ENCODE measurements at places on chromosomes 2 and 18.

DNA sequence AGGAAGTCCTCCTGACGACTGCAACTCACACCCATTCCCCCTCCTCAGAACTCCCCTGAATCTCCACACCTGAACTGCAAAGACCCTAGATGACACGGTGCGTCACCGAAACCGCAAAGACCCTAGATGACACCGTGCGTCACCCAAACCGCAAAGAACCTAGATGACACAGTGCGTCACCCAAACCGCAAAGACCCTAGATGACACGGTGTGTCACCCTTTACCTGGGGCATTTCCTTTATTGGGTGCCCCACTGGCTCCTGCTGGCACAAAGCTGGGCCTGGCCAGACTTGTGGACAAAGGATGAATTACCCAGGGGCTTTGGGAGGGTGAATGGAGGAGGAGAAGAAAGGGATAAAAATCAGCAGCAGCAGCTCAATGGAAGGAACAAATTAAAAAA, 123.8 kb downstream of the CELF4 start:
- no peak for DNase-seq

GRCh38 chr2:160227293-160227915, 27.3 kb upstream of the ITGB6 start:
- DNase-seq = no peak

DNA sequence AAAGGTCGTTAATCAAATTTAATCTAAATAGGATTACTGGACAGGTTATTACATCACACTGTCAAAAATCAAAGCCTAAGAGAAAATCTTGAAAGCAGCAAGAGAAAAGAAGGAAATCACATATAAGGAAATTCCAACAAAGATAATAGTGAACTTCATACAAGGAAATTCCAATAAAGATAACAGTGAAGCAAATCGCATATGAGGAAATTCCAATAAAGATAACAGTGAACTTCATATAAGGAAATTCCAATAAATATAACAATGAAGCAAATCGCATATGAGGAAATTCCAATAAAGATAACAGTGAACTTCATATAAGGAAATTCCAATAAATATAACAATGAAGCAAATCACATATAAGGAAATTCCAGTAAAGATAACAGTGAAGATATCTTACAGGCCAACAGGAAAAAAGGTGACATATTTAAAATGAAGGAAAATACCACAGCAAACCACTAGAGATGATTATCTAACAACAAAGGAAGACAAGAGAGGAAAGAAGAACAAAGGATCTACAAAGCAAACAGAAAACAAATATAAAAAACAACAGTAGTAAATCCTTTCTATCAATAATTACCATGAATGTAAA, 787.7 kb downstream of the CCDC85A start:
- no peak for DNase-seq

- DNase-seq = peak; percentile 51
These were observed at the start of gene CYRIA for GRCh38 chr2:16665748-16666448. Gene CYRIA, minus strand, starts transcription at chr2:16665834. Its CDS starts 77,715 bp downstream, at chr2:16588119.

- DNase-seq = no peak
These were observed 61.2 kb upstream of the LMAN1 start for GRCh38 chr18:59420244-59420643.

DNA sequence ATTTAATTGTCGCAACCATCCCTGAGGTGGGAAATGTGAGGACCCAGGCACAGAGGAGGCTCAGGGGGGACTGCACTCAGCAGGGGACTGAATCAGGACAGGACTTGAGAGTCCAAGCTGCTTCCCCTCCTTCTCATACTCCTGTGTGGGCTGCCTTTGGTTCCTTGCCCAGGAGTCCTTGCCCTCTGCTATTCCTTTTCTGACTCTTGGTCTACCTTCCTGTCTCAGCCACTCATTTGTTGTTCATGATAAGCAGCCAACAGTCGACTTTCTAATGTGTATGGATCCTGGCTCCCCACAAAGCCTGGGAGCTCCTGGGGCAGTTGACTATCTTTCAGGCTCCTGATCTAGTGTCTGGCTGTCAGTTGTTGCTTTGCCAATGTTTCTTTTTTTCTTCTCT, 28.3 kb downstream of the GATA6 start:
- no peak for DNase-seq

GRCh38 chr2:239820836-239821693, 204.1 kb downstream of the NDUFA10 start:
- no peak for DNase-seq

- DNase-seq = no peak
These were observed 58.2 kb downstream of the KDM3A start for GRCh38 chr2:86499326-86499725.

- DNase-seq = no peak
These were observed 6.6 kb downstream of the OTOF start for GRCh38 chr2:26471289-26471688.

GRCh38 chr2:36572054-36572718, 25.8 kb downstream of the FEZ2 start:
- DNase-seq = no peak

- no peak for DNase-seq
These were observed 162.6 kb downstream of the FMNL2 start for GRCh38 chr2:152497481-152498052.

DNA sequence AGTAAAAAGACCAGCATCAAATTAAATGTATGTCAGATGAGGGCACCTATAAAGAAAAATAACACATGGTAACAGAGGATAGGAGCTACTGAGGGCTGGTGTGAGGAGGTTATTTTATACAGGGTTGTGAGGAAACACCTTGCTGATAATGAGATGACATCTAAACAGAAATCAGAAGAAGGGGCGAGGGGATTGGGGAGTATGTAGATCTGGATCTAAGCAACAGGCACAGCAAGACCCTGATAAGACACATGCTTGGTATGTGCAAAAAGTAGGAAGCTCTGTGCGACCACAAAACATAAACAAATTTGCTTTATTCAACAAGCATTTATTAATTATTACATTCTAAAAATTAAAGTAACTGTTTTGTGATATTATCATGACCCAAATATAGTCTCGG, 295.4 kb downstream of the ZEB2 start:
- no peak for DNase-seq

DNA sequence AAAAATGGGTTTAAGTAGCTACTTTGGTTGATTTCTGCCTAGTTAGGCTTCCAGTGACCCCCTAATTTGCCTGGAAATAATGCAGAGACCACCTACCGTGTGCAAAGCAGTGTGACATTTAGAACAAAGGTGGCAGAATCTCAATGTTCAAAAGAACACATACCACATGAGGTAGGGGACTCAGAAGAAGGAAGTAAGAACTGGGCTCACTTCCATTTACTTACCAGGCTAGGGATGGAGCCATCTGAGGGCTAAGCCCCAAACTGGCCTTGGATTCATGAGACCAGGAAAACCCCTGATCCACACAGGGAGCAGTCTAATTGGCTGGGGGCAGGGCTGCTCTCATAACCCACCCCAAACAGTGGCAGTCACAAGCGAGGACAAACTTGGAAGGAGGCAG, 190.7 kb downstream of the NCKAP5 start:
- DNase-seq = no peak

DNA sequence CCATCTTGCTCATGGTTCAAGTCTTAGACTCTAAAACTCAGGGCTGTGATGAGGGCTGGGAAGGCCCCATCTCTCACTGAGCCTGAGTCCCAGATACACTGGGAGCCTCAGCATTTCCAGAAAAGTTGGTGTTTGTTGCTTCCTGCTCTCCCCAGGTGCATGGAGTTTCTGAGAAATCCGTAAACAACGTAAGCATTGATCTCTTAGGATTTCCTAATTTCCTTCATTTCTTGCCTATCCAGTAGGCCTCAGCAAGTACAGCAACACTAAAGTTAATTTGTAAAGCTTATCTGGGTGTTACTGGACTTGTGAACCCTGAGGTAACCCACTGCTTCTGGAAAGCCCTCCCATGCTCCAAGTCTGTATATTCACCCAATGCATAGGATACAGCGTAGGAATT, 199.4 kb upstream of the SIX3 start:
- no peak for DNase-seq

- DNase-seq = no peak
These were observed 112.2 kb downstream of the TANC1 start for GRCh38 chr2:159080641-159081040.

GRCh38 chr2:8440029-8440778, 241.7 kb upstream of the ID2 start:
- DNase-seq = no peak

DNA sequence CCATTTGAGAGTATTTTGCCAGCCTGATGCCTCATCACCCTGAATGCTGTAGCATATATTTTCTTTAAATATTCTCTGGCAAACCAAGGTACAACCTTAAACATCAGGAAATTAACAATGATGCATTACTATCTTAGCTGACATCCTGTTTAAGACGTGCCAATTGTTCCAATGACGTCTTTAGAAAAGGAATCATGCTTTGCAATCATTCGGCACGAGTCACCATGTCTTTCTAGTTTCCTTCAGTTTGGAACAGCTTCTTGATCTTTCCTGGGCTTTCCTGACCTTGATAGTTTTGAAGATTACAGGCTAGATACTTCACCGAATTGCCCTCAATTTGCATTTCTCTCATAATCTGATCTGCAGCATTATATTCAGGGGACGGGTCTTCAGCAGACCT, 88.2 kb upstream of the GLI2 start:
- DNase-seq = no peak

- no peak for DNase-seq
These were observed 81.0 kb upstream of the RBMS1 start for GRCh38 chr2:160574468-160575140.

DNA sequence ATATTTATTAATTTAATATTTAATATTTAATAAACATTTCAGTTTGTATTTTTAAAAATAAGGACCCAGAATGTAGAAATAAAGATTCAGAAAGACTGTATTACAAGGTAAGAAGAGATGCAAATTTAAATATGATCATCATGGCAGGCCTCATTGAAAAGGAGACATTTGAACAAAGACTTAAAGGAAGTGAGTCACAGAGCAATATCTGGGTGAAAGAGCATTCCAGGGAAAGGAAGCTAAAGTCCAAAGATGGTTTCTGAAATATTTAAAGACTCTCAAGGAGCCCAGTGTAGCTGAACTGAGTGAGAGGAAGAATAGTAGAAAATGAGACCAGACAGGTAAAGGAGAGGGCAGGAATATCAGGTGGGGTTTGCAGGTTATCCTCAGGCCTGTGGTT, 5.9 kb downstream of the SCYGR4 start:
- DNase-seq = no peak

DNA sequence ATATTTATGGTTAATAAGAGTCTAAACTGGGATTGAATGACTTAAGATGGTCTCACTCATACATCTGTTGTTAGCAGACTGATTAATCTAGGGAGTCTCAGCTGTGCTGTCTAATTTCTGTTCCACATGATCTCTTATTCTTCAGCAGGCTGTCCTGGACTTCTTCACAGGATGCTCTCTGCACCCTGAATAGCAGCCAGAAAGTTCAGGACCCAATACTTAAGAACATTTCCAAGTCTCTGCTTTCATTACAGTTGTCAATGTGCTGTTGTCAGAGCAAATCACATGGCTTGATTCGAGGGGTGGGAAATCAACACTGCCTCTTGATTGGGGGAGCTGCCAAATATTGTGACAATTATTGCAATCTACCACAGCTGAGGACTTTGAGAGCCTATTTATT, 627.1 kb upstream of the SLC8A1 start:
- DNase-seq = no peak

- DNase-seq = no peak
These were observed 274.0 kb downstream of the TSN start for GRCh38 chr2:122029456-122029855.

- DNase-seq = no peak
These were observed 514.8 kb upstream of the MYT1L start for GRCh38 chr2:2845806-2846315.

DNA sequence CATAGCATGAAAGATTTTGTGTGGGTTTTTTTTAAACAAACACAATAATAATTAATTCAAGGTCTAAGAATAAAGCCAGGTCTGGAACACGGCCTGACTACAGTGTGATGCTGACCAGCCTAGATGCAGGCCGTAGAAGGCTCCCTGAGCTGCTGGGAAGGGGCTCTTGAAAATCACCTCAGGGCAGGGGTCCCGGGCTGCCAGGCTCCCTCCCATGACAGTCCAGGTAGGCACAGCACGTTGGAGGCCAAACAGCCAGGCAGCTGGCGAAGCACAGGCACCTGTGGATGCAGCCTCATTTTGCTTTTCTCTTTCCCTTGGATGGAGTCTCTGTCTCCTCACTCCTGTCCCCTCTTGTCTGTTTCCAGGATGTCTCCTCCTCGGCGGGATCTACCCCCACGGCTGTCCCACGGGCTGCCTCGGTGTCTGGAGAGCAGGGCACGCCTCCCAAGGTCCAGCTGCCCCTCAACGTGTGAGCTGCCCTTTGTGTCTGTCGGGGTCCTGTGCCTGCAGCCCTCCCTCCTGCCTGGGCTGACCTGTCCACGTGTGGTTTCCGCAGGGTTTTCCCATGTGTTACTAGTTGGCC, 194.5 kb downstream of the SEPTIN10 start:
- no peak for DNase-seq

GRCh38 chr2:15388406-15389325, 172.5 kb downstream of the NBAS start:
- no peak for DNase-seq

DNA sequence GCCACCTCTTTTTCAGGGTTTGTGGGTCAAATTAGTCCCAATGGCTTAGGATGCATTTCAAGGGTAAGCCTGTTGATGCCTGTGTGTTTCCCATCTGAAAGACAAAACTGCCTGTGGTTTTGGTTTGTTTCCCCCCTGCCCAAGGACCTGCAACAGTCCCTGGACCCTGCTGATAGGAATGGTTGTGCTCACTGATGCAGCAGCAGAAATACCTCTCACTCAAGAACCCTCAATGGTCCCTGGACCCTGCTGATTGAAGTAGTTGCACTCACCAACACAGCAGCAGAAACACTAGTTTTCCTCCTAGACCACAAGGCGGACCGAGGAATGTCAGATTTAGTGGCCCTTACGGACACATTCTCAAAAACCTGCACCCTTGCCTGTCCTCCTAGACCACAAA, 386.9 kb downstream of the NUP35 start:
- DNase-seq = no peak

- no peak for DNase-seq
These were observed 13.5 kb upstream of the PSD4 start for GRCh38 chr2:113160248-113160647.

DNA sequence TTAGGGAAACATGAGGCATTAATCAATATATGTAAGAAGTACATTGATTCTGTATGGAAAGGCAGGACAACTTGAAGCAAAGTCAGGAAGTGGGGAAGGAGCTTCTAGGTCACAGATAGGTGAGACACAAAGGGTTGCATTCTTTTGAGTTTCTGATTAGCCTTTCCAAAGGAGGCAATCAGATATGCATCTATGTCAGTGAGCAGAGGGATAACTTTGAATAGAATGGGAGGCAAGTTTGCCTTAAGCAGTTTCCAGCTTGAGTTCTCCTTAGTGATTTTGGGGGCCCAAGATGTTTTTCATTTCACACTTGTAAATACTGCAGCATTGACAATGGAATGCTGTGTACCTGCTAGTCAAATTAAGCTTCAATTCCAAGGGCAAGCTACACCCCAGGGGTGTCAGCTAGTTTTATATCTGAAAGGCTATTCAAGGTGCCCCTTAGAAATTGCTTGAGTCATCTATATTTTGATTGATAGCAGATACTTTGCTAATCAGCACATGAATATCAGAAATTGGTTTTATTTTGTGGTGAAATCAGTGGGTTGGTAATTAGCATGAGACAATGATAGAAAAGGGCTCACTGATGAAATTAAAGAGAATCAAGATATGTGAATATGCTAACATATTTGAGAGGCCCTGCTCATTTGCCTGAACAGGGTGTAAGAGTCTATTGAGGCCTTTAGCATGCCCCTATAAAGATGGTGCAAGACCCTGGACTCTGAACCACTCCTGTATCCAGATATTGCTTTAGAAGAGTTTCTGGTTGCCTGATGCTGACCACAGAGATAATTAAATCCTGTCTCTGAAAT, 131.5 kb downstream of the TMEM17 start:
- DNase-seq = no peak

GRCh38 chr18:7626922-7627440, 59.9 kb downstream of the PTPRM start:
- no peak for DNase-seq

All from stimulated activated CD4-positive, alpha-beta T cell treated with anti-CD3 and anti-CD28 coated beads, Interleukin-4, amount 100 ng/mL, for 1 hour (primary cell).